ENCODE measurements at places on chromosomes 5 and 9.

DNA sequence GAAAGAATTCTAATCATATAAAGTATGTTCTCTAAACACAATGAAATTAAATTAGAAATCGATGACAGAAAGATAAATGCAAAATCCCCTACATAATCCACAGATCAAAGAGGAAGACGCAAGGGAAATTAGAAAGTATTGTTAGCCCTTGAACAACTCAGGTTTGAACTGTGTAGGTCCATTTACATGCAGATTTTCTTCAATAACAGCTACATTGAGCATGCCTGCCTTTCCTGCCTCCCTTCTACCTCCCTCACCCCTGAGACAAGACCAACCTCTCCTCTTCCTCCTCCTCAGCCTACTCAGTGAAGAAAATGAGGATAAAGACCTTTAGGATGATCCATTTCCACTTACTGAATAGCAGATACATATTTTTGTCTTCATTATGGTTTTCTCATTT, 75.2 kb downstream of the PLPP1 start:
- DNase-seq: no peak

GRCh38 chr5:144333336-144333920, 162.8 kb downstream of the KCTD16 start:
- DNase-seq: no peak

GRCh38 chr5:26889815-26890214, 148.6 kb downstream of the CDH9 start:
- no peak for DNase-seq

- no peak for DNase-seq
These were observed 46.1 kb upstream of the ZBED3 start for GRCh38 chr5:77133061-77133758.

DNA sequence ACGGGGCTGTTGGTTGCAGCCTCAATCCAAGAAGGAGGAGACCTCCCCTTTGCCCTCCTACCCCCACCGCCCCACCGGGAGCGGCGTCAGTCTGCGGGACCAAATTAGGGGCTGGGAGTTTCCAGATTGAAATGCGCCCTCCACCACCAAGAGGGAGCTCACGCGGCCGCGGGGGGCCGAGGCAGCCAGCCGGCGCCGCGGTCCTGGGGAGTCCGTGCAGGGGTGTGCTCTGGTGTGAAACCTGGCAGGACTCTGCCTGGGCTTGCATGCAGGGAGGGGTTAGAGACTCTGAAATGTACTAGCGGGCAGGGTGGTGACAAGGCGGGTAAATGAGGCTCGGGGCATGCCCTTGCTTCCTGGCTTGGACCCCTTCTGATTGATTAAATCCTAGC, 989 bp upstream of the FBN2 start:
- no peak for DNase-seq

DNA sequence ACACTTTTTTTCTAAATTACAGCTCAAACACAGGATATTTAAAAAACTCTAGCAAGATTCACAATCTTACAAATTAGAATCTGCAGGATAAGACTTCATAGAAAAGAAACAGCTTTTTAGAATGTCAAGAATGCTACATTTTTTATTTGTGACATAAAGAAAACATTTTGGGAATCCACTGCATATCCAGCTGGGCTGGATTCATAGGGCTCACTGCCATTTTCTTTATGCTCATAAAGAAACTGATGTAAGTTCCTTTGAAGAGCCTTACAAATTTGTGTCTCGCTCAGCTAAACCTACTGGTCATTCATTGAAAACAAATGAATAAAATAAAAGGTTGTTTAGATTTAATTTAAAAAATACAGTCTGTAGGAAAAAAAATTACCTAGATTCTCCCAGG, 332.3 kb downstream of the TRPM3 start:
- DNase-seq: no peak

- DNase-seq: no peak
These were observed 44.3 kb downstream of the TMEM252 start for GRCh38 chr9:68496356-68496755.

GRCh38 chr9:133117271-133118178, 3.5 kb downstream of the RALGDS start:
- no peak for DNase-seq

DNA sequence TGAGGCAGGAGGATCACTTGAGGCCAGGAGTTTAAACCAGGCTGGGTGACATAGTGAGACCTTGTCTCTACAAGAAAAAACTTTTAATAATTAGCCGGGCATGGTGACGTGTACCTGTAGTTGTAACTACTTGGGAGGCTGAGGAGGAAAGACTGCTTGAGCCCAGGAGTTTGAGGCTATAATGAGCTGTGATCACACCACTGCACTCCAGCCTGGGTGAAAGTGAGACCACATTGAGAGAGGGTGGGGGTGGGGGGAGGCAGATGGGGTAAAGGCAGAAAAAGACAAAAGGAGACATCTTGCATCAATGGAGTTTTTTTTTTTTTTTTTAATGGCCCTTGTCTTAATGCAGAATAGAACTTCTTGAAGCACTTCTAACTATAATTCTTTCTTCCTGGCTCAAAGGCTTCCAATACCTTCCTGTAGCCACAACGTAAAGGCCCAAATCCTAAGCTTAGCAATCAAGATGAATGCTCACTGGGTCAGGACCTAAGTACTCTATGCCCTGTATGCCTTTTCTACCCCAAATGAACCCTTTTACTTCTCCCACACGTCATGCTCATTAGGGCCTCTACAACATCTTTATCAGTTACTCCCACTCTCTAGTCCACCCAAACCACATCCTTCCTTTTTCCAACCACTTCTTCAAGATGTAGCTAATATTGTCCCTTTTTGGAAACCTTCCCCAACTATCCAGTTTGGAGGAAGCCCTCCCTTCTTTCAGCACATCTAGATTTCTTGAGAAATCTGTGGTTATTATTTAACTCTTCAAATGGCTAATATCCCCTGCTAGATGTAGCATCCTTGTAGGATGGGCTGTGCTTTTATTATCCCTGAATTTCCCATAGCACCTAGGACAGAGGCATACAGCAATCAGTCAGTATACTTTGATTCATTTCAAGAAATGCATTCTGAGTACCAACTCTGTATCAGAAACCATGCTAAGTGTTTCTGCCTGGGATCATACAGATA, 40.8 kb downstream of the CSF2 start:
- DNase-seq: no peak

DNA sequence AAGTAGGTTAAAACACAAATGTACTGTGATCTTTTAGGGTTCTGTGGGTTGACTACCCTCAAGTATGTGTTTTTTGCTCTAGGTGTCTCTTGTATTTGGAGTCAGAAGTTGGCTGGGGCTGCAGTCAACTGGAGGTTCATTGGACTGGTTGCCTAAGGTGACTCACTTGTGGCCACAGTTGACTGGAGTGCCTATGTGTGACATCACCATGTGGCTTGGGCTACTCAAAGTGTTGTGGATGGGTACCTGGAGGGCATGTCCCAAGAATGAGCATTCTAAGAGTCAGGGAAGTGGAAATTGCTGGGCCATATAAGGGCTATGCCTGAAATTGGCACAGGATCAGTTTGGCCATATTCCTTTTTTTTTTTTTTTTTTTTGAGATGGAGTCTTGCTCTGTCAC, 27.4 kb downstream of the SNX30 start:
- DNase-seq: no peak

DNA sequence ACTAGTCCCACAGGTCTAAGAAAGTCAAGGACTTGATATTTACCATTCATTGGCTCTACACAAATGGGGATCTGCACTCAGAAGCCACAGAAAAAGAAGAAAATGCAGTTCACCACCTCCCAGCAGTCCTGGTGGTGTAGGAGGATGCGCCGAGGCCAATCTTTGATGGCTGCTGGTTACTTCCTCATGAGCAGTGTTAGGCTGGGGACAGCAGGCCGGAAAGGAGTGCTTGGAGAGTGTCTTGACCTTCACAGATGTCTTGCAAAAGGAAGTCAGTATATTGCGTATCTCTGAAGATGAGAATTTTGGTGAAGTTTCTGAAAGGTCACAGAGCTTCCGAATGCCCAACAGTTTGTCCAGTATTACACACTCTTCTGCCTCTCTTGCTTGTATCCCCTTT, 597.0 kb downstream of the EBF1 start:
- DNase-seq: no peak

DNA sequence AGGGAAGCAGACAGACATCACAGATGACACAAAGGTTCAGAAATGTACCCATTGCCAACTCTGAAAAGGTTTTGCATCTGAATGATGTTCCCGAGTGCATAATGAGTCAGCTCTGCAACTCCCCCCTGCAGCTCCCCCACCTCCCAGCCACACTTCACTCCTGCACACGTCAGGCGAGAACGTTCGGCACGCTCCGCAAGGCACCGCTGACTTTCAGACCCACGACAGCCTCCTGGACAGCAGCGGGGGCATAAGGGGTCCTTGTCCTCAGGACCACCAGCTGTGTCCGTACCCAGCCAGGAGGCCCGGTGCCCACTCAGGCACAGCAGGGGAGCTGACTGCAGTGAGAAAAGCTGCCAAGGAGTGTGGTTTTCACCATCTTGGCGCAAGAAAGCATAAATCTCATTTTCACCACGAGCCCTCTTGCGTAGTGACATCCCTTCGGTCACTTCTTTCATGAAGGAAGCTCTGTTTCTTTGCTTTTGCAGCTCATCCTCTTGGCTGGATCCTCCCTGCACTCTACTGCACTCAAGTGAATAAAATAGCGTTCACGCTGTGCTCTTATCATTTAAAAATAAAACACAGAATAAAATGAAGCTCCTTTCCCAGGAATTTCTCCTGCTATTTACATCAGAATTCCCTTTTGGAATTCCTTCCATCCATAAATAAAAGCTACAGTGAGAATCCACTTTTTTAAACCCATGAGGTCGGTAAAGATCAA, 9.9 kb downstream of the GFPT2 start:
- DNase-seq: no peak

- DNase-seq: no peak
These were observed 1696.5 kb downstream of the MAT2B start for GRCh38 chr5:165201771-165202518.

DNA sequence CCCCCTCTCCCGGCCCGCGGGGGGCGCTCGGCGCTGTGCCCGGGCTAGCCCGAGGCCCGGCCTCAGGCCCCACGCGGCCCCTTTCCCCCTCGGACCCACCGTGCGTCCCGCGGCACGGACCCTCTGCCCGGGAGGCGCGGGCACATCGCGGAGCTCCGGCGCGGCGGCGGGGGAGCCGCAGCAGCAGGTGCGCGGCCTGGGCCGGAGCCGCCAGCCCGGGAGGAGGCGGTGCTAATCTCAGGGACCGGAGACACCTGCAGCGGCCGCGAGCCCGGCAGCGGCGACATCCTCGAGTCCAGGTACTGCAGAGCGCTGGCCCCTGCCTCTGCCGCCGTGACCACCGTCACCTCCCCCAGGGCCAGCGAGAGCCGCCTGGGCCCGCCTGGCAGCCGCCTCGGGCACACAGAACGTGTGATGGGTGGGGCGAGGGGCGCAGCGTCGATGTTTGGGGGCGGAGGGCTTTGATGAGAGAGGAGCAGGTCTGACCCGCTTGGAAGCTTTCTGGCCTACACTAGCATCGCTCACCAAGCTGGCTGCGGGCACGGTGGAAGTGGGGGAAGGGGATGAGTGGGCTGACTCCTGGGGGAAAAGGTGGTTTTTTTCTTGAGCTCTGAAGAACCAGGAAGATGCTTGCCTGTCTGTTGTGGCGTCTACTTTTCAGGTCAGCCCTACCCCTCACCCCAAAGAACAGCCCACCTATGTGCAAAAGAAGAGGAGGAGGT, 524 bp downstream of the CYFIP2 start:
- DNase-seq: no peak

GRCh38 chr5:103451261-103451660, 111.3 kb downstream of the NUDT12 start:
- no peak for DNase-seq

GRCh38 chr5:171581781-171582180, 162.3 kb downstream of the FGF18 start:
- DNase-seq: no peak

GRCh38 chr5:61523073-61523472, 191.0 kb downstream of the ZSWIM6 start:
- no peak for DNase-seq
